ENCODE measurements at places on chromosomes 7 and 10.

DNA sequence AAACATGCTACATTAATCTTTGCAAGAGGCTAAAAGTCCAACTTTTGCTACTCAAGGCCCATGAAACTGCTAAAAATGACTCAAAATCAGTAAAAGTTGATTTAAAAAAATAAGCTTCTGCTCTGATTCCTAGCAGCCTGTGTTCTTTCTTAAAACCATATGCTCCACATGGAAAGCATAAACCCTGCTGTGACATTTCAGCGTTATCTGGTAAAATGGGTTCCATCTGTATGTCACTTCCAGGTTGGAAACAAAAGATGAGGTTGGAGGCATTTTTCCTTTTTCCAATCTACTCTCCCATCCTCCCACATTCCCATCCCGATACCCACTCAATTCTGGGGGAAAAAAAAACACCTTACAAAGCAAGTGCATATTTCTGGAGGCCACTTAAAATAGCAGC, 439.5 kb downstream of the NEBL start:
- no peak for DNase-seq

DNA sequence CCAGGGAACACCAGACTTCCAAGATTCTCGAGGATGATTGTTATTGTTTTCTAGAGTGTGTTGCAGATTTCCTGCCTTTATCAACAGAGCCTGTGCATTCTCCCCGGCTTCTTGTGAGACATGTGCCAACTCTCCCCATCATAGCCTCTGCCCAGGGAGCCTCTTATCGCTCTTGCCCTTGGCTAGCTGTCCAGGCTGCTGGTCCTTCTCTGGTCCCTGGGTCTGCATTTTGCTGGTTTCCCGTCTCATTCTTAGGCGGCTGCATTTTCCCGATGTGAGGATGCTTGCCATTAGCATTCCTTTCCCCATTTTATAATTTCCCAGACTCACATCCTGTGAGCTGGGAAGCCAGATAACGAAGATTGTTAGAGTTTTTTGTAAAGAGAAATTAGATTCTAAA, 15.2 kb downstream of the SLC13A4 start:
- no peak for DNase-seq

GRCh38 chr10:59770689-59771088, 17.4 kb upstream of the MRLN start:
- no peak for DNase-seq

- DNase-seq: no peak
Observed at GRCh38 chr10:82628373-82628772, 753.4 kb downstream of the NRG3 start.

- no peak for DNase-seq
Observed at GRCh38 chr7:94901981-94902380, 5.4 kb upstream of the PPP1R9A start.

- DNase-seq: no peak
Observed at GRCh38 chr7:74344786-74345185, 55.6 kb downstream of the CLIP2 start.

DNA sequence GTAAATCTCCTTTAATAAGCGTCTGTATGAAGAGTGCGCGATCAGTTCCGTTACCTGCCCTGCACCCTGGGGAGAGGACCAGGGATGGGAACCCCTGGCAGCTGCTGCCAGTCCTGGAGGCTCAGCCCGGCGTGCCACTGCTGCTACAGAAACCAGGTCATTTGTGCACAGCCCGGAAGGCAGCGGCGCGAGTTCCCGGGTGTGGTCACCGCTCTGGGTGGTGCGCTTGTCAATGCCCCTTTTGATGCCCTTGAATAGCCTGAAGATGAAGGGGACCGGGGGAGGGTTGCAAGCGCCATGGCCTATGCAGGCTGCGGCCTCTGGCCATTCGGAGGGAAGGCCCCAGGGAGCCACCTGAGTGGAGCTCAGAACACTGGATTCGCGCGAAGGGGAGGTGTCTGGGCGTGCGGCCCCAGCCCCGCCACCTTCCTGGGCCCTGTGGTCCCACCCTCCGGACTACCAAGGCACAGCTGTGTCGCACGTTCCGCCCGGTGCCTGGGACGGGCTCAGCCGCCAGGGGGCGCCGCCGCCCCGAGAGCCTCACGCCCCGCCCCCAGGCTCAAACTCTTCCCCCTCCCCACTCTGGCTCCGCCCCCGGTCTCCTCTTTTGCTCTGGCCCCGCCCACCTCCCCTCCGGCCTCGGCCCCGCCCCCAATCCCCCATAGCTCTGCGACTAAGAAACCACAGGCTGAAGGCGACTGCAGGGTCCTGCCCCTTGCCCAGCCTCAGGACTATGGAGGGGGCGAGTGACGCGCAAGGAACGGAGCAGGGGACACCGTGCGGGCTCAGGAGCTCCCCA, 16.5 kb downstream of the AP5Z1 start:
- peak; percentile 82 for DNase-seq

DNA sequence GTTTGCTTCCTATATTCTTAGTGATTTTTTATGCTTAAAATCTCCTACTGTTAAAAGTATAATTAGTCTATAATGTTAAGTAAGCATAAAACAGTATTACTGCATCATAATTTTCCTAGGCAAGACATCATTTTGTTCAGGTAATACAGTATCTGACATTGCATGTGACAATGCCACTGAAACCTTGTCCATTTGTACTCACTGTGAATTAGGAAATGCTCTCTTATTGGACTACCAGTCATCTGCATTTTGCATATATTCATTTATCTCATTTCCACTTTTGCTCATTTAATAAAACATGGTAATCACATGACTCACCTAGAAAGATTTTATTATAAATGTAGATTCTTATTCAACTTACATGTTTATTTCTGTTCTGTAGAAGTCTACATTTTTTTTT, 379.1 kb downstream of the ETV1 start:
- no peak for DNase-seq

GRCh38 chr7:3272691-3273141, 28.3 kb upstream of the SDK1 start:
- no peak for DNase-seq

DNA sequence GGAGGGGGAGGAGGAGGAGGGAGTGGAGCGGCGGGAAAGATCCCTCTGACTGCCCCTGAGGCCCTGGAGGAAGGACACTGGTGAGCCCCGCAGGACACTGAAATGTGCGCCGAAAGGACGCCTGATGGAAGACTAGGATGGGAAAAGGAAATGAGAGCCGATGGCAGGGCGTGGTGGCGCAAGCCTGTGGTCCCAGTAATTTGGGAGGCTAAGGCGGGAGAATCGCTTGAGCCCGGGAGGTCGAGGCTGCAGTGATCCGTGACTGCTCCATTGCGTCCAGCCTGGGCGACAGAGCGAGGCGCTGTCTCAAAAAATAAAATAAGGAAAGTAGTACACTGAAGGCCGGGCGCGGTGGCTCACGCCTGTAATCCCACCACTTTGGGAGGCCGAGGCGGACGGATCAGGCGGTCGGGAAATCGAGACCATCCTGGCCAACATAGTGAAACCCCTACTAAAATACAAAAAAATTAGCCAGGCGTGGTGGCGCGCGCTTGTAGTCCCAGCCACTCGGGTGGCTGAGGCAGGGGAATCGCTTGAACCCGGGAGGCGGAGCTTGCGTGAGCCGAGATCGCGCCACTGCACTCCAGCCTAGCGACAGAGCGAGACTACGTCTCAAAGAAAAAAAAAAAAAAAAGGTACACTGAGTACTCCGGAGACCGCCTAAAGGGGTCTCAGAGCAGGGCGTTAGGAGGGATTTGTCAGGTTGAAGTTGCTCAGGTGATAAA, 561 bp upstream of the HNRNPF start:
- DNase-seq: peak; percentile 27

DNA sequence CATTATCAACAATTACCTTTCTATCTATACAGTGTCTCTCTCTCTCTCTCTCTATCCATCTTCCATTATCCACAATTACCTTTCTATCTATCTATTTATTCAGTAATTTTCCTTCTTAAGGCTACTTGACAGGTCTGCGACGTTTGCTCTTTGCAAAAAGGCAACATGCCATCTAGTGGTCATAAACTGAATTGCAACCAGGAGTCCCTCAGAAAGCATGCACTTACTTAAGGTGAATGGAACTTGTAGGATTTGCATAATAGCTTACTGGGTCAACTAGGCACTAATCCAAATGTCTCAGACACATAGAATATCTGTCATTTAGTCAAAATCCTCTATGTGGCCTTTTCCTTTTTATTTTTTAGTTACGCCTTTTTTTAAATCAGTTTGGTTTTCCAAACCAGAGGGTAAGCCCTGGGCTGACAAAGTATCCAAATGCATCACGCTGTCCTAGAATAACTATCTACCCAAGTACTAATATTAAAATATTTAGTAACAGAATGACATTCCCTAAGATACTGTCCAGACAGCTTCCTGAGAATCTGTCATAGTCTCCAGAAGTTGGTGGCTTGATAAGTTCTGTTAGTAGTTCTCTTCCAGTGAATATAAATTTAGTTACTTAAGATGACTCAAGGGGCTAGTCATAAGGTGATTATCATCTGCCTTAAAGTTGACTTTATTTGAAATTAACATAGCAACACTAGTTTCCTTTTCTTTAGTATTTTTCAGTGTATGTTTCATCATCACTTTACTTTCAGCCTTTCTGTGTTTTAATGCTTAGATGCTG, 208.3 kb downstream of the PPP1R3A start:
- DNase-seq: no peak

DNA sequence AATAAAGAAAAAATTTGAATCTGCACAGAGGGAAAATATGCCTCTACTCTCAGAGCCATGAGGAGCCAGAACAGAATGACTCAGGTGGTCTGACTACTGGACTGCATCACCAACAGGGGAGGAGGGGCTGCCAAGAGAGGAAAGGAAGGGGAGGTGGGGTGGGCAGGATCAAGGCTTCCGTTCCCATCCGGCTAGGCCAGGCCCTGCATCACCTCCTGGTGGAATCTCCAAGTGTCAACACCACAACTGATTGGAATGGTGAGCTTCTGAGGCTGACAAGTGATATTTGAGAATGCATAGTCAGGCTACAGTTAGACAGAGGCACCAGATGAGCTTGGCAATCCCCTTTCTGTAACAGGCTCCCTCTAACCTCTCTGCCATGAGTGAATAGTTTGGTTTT, 10.4 kb upstream of the GPR26 start:
- no peak for DNase-seq

DNA sequence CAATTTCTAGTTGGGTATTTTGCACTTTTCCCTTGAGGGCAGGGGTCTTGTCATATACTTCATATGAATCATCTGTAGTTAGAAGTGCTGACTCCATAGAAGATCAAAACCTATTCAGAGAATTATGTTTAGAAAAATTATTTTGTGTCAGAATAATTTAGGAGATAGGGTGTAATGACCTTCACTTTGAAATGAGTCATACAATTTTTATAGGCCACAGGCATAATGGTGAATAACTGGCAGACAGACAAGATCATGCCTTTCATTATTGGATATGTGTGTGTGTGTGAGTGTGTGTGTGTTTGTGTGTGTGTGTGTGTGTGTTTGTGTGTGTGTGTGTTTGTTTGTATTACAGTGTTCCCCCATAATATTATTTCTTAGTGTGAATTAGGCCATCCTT, 523.0 kb downstream of the ANKRD7 start:
- DNase-seq: no peak

- no peak for DNase-seq
Observed at GRCh38 chr10:6187278-6187677, 15.5 kb upstream of the PFKFB3 start.

DNA sequence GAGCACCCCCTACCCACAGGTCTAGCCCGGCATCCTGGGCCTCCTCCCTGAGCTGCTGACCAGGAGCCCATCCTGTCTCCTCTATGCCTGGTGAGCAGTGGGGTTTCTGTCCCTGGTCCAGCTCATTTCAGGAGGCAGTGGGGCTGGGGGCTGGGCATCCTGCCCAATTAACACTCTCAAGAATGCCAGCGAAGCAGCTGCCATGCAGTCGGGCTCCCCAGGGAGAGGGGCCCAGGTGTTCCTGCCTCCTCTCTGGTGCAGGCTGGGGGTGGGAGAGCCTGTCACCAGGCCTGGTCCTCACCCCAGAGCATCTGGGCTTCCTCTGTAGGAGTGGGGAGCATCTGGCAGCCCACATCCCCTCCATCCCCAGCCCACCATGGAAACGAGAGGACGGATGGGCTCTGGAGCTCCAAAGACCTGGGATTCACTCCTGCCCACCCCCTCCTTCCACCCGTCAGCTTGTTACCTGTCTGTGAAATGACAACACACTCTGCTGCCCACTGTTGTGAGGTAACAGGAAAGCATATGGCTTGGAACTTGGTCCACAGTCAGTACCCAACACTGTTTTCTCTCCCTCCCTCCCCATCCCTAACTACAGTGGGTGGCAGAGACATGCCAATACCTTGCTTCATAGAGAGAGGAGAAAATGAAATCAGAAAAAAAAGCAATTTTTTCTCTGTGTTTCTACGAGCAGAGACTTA, 69.1 kb downstream of the SLIT1 start:
- DNase-seq: no peak

DNA sequence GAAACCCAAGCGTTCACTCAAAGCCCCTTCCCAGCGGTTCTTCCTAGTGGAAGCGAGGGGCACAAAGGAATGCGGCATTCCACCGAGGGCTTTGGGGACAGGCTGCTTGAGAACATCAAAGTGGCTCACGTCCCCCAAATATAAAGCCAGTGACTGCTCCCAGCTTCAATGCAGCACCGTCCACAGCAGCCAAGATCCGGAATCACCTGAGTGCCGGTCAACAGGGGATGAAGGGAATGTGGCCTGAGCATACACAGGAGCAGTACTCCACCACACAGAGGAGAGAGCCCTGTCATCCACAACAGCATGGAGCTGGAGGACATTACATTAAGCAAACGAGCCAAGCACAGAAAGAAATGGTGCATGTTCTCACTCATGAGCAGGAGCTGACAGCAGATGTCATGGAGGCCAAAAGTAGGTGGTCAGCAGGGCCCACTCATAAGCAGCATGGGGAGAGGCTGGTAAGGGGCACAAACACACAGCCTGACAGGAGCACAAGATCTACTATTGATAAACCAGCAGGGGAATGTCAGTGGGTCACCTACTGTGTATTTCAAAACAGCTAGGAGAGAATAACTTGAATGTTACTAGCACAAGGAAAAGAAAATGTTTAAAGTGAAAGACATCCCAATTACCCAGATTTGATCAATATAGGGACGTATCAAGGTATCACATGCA, 79.5 kb downstream of the DIP2C start:
- no peak for DNase-seq

DNA sequence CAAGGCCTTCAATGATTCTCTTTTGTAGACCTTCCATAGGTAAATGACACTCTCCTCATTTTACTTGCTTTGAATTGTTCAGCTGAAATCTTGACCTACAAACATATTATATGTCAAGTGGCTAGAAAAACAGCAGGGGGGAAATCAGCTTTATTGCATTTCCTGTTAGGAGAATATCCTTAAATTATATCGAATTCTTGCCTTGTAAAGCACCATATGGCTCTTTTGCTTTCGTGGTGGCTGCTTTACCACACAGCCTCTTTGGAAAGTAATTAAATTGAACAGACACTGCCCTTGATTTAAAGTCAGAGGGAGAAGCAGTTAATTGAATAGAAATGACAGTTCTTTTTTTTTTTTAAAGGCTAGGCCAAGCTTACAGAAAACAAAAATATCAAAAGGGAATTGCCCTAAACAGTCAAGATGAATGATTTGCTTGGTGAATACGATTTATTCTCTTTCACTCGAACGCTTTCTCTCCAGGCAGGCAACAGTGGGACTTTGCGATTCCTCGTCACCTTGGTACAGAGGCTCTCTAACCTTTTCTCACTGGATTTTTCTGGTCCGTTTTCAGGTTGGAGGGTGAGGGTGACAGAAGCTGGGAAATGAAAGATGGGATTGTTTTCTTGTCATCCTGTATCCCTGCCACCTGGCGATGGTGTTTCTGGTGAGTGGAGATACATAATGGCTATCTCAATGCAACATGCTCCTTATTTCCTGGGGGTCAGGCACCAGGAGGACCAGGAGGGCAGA, 126.0 kb downstream of the GATA3 start:
- no peak for DNase-seq
